Posterior vena cava (tissue), 2 donors: ENCODE measurements at places on chromosomes 2 and 18. TPM values are rescaled to one million over a fixed set of nuclear protein-coding genes. Genes with fewer than 3 reads are reported as not detected.

DNA sequence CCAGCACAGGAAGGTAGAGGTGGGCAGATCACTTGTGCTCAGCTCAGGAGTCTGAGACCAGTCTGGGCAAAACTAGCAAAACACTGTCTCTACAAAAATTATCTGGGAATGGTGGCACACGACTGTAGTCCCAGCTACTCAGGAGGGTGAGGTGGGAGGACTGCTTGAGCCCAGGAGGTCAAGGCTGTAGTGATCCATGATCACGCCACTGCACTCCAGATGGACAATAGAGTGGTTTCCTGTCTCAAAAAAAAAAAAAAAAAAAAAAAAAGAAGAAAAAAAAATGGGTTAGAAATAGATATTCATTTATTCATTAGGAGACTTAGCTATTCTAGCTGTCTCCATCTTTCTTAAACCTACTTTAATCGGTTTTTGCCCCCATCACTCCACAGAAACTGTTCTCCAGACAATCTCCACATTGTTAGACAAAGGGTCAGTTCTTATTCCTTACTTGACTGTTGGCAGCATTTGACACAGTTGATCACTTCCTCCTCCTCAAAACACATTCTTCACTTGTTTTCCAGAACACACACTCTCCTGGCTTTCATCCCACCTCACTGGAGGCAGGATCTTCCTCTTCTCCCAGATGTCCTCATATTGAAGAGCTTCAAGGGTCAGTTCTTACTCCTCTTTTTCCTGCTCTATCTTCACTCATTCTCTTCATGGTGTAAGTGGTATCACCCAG lies 103.1 kb downstream of the DTNB start:
- DNase-seq: no peak

DNA sequence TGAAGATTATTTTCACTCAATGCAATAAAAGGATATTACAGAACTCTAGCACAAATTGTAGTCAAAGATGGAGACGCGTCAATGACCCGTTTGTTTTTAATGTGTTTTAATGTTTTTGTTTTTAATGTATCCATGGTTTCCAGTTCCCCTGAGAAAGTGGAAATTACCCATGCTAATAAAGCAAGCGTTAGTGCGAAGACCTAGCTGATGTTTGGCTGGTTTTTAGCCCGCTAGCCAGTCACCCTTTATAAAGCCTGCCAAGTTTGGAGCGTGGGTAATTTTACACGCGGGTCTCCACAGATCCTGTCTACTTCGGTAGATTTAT lies 430 bp upstream of the CHMP1B start:
- no peak for DNase-seq

- no peak for DNase-seq
These were observed 14.6 kb downstream of the NMUR1 start for GRCh38 chr2:231515603-231516002.

GRCh38 chr2:232941912-232942594 lies 71.0 kb downstream of the NGEF start:
- no peak for DNase-seq

TBC1D8 gene
- 13.5 TPM for total RNA-seq

RTP5 gene
- 0.10 TPM for total RNA-seq

DNA sequence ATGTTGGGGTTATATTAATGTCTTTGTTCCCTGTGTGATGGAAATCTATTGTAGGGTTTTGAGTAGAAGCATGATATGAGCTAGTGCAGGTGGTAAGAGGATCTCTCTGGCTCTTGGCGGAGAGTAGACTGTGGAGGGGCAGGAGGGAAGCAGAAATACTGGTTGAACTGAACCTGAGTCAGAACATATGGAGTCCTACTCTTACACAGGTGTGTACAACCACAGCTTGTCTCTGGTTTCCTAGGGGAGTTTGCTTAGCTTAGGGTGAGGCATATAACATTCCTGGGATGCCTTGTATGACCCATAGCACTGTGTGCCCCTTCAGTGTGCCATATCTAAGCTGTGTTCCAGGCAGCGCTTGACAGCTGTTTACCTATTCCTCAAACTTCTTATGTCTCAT lies 97.3 kb upstream of the GCFC2 start:
- no peak for DNase-seq

C1QL2 gene
- total RNA-seq: not detected

DNA sequence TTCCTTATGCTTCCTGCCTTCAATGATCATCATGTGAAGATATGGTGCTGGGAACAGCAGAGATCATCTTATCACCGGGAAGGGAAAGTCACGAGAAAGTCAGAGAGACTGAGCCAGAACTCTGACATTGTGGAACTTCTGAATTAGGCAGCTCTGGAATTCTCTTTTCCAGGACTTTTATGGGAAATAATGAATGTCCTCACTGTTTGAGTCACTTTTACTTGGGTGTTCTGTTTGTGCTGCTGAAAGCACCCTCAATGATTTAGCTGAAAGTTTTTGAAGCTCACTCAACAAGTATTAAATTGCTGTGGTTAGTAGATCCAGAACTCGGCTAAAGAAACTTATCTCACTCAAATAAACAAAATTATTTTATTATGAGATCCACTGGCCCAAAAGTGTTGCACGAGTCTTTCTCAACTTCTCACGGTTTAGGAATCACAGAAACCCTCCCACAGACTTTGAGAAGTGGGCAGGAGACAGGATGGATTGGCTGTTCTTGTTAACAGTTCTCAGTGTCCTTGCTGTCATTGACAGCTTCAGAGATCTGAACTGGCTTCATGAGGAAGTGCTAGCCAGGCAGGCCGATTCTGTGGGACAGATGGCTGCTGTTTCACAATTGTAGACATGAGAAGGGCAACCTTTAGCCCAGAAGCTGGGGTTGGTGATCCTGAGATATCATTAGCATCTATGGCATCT lies 26.4 kb upstream of the ATRAID start:
- DNase-seq: no peak

- peak; percentile 95 for DNase-seq
These were observed 44.0 kb downstream of the GNAL start for GRCh38 chr18:11733031-11733430.

DNA sequence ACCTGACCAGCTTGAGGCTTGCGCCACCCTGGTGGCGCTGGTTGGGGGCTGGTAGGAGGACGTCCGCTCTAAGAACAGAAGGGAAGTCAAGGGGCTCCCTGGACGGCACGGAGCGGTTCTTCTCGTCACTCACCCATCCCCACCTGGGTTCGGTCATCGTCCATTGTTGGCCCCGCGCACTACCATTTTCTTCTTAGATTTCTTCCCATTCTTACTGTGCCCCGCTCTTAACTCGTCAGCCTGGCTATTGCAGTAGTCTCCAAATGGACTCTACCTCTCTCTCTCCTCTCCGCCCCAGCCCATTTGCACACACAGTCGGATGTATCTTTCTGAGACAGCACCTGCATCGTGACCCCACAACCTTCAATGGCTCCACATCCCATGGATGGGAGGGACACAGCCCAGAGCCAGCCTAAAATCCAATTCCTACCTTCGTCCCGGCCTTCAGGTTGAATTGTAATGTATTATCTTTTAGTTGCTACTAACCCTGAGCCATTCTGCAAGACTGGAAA lies 814 bp upstream of the RAB1A start:
- DNase-seq: no peak

DNA sequence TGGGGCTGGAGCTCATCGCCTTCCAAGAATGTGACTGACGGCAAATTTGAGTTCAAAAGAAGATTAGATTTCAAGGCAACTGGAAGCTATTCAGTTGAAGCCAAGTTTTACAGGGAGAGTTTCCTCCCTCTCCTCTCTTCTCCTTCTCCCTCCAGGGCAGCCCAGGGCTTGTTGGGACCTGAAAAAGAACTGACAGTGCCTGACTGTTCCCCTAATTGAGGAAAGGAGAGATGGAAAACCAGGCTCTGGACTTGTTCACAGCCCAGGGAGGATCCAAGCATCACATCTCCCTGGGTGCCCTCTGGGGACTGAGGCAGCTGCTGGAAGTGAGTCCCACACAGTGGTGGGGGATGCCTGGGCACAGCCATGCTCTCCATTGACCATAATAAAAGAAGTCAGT lies 88.1 kb downstream of the THNSL2 start:
- no peak for DNase-seq
